Glomerular endothelial cell (primary cell): ENCODE measurements at places on chromosomes 5 and 9. TPM values are rescaled to one million over a fixed set of nuclear protein-coding genes. Genes with fewer than 3 reads are reported as not detected.

DNA sequence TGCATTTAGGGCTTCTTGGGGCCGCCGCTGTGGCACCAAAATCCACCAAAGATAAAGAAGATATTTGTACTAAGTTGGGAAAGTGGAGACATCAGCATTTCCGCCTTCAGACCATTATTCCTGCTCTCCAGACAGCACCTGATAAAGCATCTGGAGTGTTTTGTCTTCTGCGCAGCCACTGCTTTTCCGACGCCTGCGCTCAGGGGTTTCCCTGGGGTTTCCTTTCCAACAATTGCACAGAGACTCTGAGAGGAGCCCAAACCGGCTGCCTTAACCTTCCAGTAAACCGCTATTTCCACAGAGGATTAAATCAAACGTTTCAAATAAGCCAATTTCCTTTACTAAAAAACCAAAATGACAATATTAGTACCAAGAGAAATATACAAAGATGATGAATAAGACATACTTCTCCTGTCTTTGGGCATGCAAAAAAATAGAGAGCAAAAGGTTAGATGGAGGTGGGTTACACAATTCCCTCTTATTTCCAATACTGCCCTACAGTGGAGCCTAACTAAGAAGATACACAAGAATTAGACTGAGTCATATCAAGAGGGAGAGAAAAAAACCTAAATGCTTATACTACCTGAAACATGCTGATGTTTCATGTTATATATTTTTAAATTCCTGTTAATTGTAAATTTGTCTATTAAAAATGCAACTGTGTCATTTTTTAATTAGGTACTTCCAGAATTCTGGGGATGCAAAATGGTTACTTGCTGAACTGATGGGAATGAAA, 98.4 kb downstream of the MAPKAP1 start:
- no peak for DNase-seq

DNA sequence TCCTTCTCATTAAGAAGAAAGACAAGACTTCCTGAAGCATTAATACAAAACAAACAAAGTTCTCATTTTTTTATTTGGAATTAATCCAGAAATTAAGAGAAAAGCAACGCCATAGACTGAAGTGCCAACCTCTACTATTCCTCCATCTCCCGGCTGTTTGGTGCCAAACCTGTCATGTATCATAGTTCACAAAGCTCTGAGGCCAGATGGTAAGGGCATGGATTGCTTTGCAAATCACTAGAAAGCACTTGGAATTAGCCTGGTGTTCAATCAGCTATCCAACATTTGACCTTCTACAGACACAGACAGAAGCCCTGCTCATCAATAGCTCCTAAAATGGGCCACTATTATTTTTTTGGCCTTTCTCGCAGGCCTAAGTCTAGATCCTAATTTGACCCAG, 33.8 kb downstream of the HTR1A start:
- DNase-seq, result no peak

- DNase-seq, result no peak
These were observed 115.0 kb upstream of the HAND1 start for GRCh38 chr5:154593071-154593470.

DNA sequence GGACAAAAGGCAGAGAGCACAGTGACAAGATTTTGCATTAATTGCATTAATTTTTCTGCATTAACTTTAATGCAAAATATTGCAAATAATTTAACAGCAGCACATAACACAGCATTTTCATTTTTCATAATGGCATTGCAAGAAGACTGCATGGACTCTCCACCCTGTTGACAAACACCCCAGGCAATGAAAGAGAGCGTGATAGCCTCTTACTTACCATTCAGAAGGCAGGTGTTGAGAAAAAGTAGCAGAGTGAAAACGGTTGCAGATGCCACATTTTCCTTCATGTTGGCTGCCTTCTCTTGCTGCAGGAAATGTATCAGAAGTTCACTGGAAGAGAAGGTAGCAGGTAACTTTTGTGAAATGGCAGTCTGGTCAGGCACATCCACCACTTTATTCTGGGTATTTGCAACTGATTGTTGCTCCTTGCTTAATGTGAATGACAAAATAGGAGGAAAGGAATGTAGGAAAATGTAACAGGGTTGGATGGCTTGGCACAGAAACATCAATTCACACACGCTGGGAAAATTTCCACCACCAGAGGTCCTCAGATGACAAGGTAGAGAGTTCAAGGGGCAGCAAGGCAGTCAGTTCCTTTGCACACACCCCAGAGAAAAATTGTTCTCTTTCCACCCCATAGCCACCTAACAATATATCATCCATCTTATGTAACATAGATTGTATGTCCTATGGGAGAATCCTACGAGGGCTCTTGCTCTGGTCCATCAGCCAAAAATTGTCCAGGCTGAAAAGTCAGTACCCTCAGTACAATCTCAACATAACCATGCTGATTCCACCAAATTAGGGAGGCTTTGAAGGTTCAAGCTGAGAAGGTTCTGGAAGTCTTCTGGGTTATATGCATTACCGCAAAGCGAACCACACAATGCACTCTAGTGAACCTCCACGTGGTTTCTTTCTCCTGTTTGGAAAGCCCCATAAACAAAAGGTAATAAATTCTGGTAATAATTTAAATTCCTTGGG, 41.9 kb upstream of the AGXT2 start:
- no peak for DNase-seq

DNA sequence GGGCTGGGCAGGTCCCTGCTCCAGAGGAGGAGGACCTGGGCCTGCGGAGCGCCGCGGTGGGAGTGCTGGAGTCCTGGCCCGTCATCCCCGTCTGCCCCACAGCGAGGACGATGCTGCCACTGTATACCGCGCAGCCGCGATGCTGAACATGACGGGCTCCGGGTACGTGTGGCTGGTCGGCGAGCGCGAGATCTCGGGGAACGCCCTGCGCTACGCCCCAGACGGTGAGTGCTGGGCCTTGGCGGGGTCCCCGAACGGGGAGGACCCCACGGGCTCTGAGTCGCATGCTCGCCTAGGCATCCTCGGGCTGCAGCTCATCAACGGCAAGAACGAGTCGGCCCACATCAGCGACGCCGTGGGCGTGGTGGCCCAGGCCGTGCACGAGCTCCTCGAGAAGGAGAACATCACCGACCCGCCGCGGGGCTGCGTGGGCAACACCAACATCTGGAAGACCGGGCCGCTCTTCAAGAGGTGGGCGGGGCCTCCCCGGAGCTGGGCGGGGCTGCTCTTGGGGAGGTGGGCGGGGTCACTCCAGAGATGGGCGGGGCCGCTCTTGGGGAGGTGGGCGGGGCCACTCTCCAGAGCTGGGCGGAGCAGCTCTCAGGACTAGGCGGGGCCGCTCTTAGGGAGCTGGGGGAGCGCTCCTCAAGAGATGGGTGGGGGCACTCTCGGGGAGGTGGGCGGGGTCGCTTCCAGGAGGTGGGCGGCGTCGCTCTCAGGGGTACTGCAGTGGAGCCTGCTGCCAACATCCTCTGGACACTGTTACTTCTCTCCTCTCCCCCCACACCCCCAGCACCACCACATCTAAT, 13.1 kb downstream of the LRRC26 start:
- DNase-seq, result no peak

GRCh38 chr5:26232706-26233105, 805.7 kb downstream of the CDH9 start:
- DNase-seq, result no peak

DNA sequence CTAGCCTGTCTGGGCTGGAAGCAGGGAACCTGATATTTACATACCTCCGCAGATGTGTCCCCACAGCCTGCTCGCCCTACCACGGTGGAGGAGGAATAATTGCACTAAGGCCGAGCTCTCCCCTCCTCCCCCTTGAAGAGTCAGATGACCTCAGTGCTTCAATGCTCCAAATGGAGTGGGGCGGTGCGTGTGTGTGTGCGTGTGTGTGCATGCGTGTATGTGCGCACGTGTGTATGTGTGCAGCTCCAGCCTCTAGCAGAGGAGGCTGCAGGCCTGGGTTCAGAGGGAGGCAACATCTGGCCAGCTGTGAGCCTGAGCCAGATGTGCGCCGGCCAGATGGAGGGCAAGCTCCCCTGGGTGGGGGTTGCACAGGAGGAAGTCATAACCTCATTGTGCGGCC, 90.5 kb downstream of the NRG2 start:
- DNase-seq, result no peak

ADRB2 gene
- 0.70 and 2.5 TPM in 2 replicates for total RNA-seq

PCDHB7 gene
- 1.6 and 2.4 TPM in 2 replicates for total RNA-seq

- DNase-seq, result no peak
These were observed 57.4 kb downstream of the SERINC5 start for GRCh38 chr5:80198399-80198798.

DCAF12 gene
- total RNA-seq, result 25.0 and 25.3 TPM in 2 replicates

- no peak for DNase-seq
These were observed 215.8 kb downstream of the LRRC70 start for GRCh38 chr5:62794456-62794855.

DNA sequence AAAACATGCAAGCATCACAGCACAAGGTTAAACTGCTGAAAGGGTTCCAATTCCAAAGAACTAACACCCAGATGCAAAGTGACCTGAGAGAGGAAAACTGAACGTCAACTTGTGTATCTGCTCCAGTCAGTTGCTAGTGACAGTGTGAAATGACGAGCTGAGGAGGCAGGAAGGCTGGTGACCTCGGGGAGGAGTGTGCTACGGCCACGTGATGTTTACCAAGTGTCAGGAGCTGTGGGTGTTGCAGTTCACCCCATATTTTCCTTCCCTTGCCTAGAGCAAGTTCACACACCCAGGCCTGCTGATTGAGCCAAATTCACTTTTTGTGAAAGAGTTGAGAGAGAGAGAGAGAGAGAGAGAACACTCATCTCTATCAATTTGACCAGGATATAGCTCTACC, 231.6 kb upstream of the ANKH start:
- DNase-seq, result no peak

DNA sequence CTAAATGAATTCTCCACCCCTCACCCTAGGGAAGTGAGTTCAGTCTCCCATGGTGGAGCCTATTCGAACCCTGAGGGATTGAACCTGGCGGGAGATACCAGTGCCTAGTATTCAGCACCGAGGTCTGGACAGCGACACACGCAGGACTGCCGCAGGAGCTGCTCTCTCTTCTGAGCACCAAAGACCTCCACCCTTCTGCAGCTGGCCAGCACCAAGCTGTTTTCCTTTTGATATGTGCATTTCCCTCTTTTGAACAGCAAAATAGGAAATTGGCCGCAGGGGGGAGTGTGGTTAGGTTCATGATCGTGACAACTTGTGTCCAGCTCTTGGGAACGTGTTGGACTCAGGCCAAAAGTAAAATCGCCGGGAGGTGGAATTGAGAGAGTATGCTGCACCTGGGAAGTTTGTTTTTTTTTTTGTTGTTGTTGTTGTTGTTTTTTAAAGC, 1.2 kb upstream of the PCSK1 start:
- peak; percentile 54 for DNase-seq

NIM1K gene
- total RNA-seq, result 0.05 TPM in 1 of 2 replicates, not detected in the other

GZMA gene
- not detected in 2 replicates for total RNA-seq

PROB1 gene
- total RNA-seq, result 2.4 and 2.7 TPM in 2 replicates

ACTBL2 gene
- total RNA-seq, result 2.8 and 4.0 TPM in 2 replicates

DNA sequence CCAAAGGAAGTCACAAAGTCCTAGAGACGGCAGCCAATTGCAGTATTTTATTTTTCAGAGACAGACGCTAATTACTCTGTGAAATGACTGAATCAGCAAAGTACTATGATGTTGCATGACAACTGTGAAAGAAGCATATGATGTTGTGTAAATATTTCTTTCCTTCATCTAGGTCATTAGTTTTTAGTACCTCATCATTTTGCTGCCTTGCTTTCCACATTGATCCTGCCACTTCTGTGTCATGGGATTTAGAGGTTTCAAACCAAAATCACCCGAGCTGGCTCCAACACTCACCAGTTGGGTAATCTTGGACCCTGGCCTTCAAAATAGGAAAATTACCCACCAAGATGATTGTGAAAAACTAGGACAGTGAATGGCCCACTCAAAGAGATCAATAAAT, 585.2 kb downstream of the ACTL7B start:
- no peak for DNase-seq

- DNase-seq, result no peak
These were observed 62.3 kb upstream of the CDK5RAP2 start for GRCh38 chr9:120642129-120642770.

PKD2L2 gene
- not detected in 2 replicates for total RNA-seq

- DNase-seq, result no peak
These were observed 75.7 kb upstream of the PIK3R1 start for GRCh38 chr5:68139611-68140441.

FCN1 gene
- not detected in 2 replicates for total RNA-seq

DNA sequence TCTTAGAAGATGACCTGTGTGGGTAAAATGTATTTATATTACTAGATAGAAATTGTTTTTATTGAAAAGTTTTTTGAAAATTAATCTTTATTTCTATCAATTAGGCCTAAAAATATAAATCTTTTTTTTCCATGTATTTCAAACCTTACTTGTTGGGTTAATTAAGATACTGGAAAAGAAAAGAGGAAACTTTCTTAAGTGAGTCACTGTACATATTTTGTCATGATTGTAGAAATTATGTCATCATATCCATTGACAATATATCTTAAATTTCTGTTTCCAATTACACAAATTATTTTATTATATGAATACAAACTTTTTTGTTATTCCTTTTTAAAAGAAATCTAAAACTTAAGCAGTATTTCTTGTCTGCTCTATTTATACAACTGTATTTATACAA, 53.1 kb downstream of the RETREG1 start:
- no peak for DNase-seq
